Endothelial cell (in vitro differentiated cells): ENCODE measurements at places on chromosomes 11 and 22. TPM values are rescaled to one million over a fixed set of nuclear protein-coding genes. Genes with fewer than 3 reads are reported as not detected.

ADAMTS8 gene
- total RNA-seq, result 0.31 TPM

MAP6 gene
- total RNA-seq, result 0.26 TPM

GDPD4 gene
- total RNA-seq, result not detected

GAB4 gene
- total RNA-seq, result 0.36 TPM

DNA sequence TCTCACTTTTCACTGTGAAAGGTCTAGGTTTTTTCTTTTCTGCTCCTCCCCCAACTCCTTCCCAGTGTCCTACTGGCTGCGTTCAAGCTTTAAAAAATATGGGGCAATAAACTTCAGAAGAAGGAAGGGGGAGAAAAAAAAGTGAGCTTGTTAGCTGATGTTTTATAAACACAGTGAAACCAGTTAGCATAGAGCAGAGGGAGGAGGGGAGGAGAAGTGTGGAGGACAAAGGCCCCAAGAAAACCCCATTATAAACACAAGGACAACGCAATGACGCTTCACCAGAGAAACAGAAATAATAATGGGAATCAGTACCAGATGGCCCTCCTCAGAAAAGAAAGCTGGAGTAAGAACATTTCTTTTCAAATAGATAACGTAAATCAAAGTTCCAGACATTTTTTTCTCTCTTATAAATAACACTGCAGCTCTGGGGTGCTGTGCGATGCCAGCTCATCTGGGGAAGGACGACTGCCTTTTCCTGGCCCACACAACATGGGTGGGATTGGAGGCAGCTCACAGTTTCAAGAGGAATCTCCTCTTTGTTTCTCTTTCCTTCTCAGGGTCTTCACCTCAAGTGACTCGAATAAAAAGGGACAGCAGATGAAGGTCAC lies 235.4 kb upstream of the NARS2 start:
- H3K4me1 ChIP-seq, result peaks cover 21% of the 10 kb centered on the region
- H3K27me3 ChIP-seq, result no peaks in the 10 kb centered on the region
- H3K36me3 ChIP-seq, result no peaks in the 10 kb centered on the region
- no peak overlapping the region for H3K4me3 ChIP-seq

DNA sequence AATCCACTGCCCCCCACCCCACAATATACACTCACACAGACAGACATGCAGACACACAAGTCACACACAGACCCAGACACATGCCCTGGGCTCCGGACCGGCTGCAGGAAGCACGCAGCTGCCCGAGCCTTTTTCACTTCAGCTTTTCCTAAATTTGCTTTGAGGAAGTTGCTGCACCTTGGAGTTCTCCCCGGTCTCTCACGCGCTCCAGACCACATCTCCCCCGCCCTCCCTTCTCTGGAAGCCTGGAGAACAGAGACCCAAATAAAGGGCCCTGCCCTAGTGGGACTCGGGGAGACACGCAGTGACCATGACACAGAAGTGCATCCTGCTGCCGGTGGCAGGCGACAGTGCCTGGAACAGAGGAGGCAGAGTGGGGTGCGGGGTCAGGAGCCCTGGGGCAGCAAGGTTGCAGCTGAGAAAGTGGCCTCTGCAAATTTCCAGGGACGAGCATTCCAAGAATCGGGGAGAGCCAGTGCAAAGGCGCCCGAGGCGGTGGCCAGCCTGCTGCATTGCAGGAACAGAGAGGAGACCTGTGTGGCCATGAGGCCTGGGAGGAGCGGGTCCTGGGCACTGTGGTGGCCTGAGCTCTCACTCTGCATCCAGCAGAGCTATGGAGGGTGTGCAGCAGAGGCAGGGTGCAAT lies 19.1 kb downstream of the RPL3 start:
- H3K27me3 ChIP-seq, result peaks cover 10% of the 10 kb centered on the region
- H3K27ac ChIP-seq, result no peak overlapping the region
- DNase-seq, result no peak
- no peaks in the 10 kb centered on the region for H3K36me3 ChIP-seq
- peaks cover 15% of the 10 kb centered on the region for H3K4me1 ChIP-seq
